ENCODE measurements at places on chromosomes 7 and 10.
A peak's percentile ranks its signal among the peaks of the same experiment; 100 is the strongest.

GRCh38 chr10:65355141-65355680 is 1570.6 kb upstream of the LRRTM3 start:
- DNase-seq = no peak

DNA sequence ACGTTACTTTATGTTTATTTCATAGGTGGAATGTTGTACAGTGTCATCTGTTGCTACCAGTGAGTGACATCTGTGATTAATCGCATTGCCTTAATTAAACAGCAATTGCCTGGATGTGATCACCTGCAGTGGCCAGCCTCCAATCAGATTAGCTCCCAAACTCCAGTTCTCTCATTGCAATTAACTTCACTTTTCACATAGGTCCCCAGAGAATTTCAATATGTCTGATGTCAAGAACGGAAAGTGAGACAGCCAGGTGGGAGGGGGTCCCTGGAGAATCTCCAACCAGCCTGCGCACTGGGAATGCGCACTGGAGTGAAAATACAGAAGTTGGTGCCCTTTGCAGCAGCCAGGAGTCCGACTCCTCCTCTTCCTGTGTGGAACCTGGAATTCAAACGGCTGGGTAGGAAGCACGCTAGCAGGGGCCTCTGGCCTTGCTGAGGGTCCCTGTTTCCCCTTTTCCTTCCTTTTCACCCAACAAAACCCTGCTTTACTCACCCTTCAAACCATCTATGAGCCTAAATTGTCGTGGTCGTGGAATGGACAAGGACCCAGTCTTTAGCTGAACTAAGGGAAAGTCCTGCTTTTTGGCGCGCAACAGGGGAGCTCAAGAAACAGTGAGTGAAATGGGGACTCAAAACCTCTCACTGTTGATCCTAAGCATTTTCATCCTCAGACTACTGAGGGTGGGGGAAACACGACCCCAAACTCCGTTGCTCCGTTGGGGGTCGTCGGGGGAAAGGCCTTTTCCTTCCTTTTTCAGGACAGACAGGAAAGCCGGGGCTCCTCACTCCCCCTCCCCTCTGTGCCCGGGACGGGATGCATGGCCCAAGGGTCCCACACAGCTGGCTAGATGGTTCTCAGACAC is 1355.5 kb upstream of the LRRTM3 start:
- DNase-seq = peak; percentile 8

DNA sequence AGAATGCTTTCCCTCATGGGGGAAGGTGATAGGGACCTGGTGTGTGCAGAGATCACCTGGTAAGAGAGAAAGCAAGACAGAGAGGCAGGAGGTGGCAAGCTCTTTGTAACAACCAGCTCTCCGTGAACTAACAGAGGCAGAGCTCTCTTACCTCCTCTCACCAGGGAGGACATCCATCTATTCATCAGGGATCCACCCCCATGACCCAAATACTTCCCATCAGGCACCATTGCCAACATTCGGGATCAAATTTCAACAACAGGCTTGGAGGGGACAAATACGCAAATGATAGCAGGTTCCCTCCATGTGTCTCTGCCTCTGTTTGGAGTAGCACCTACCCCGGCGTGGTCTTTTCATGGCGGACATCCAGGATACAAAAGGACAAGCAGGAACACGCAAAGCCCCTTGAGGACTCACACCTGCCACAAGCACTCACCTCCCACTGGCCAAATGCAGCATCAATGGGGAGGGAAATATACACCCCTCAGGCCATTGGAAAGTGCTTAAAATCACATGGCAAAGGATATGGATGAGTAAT is 431.2 kb upstream of the AUTS2 start:
- DNase-seq = peak; percentile 95

GRCh38 chr10:1870491-1870890 is 133.2 kb upstream of the ADARB2 start:
- DNase-seq = no peak

GRCh38 chr7:5420067-5420880 is 3.4 kb downstream of the TNRC18 start:
- DNase-seq = no peak

GRCh38 chr7:157813053-157813452 is 476.2 kb downstream of the DNAJB6 start:
- no peak for DNase-seq

GRCh38 chr10:104925232-104925851 is 284.3 kb downstream of the SORCS3 start:
- peak; percentile 27 for DNase-seq

DNA sequence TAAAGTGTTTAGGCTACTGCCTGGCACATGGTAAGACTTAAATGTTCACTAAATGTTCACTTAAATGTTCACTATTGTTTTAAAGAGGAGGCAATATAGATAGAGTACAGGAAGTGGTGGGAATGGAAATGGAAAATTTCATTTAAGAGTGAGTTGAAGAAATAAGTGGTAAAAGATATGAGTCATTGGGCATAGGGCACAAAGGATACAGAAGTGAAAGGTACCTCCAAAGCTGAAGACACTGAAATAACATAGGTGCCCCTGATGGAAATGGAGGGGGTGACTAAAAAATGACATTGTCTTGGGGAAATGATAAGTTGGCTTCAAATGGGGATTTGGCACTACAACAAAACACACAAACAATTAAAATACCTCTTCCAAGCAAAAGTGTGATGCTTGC is 5.2 kb upstream of the FRA10AC1 start:
- DNase-seq = no peak

DNA sequence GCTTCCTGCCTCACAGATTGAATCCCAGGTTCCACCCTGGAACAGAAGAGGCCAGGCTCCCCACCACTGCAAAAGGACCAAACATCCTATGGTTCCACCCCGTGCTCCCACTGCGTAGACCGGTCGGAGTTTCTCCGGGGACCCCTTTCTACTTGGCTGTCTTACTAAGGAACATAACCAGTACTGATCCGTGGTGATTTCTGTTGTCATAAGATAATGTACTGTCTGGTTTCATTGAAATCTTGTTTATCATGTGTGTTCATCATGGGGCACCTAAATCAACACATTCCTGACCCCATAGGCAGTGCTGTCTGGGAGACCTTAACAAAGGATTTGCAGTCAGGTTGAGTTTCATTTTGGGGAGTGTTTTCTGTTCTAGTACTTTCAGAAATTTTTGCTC is 104.5 kb downstream of the CHN2 start:
- DNase-seq = no peak

GRCh38 chr10:127977357-127978009 is 70.6 kb downstream of the PTPRE start:
- DNase-seq = no peak

DNA sequence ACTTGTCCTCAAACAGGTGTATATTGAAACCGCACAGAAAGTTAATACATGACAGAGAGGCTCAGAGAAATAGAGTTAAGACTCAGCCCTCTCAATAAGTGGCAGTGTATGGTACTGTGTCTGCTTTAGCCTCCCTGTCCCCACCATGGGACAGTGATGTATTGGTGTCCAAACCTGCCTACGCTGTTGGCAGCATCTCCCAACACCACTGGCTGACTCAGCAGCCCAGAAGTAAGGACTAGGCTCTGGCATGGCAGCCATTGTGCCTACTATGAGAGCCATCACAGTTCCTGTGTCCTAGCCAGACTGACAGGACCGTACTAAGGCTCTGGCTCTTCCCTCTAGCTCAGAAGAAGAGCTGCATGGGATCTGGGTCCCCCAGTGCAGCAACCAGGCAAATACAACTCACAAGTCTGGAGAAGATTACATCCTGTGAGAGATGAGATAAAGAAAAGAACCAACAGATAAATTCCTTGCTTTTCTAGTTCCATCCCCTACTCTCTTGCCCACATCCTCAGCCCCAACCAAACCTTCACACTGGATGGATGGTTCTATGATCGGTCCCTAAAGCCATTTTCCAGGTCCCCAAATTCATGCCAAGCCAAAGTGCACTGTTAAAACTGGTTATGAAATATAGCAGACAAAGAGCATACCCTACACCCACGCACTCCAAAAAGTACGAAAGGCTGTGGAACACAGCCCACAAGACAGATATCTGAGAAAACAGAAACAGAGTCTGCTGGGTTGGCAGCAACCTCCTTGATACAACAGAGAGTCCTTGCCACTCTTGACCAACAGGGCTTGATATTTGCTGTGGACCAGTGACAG is 44.1 kb upstream of the DMTF1 start:
- DNase-seq = no peak

GRCh38 chr10:116045366-116046356 is 227.3 kb downstream of the GFRA1 start:
- DNase-seq = no peak

DNA sequence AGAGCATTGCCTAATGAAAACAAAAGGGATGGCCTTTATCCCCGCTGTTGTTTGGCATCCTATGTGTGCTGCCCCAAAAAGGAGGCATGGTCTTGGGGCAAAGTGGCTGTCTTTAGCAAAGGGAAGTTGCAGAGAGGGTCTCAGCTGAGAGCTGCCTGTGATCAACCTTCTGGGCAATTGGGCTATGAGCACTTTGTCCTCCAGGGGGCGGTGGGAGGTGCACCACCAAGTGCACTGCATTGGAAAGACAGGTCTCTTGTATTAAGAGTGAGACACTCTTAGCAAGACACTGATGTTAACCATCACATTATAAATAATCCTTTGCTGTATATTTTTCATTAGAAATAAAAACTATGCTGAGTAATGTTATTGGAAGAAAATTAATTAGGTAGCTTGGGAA is 314.8 kb downstream of the POM121L12 start:
- DNase-seq = peak; percentile 1

- DNase-seq = no peak
These were observed 29.1 kb upstream of the EPC1 start for GRCh38 chr10:32376097-32376496.

- DNase-seq = no peak
These were observed 184.9 kb downstream of the PTEN start for GRCh38 chr10:88048312-88048711.

DNA sequence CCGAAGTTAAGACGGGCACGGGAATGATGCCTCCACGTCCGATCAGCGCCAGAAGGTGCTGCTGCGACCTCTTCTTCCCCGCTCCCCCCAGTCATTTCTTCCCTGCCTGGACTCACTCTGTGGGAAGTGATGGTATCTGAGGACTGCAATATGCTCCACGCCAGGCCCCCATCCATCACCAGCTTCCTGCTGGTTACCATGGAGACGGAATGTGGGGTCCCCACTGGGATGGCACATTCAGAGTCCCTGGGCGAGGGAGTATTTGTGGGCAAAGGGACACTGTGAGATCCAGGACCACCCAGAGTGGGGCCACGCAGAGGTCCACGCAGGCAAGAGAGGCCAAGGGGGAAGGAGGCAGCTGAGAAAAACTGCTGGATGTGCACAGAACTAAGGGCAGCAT is 39.7 kb downstream of the CARD11 start:
- no peak for DNase-seq

- DNase-seq = no peak
These were observed 79.5 kb upstream of the PRSS58 start for GRCh38 chr7:142337054-142338001.

DNA sequence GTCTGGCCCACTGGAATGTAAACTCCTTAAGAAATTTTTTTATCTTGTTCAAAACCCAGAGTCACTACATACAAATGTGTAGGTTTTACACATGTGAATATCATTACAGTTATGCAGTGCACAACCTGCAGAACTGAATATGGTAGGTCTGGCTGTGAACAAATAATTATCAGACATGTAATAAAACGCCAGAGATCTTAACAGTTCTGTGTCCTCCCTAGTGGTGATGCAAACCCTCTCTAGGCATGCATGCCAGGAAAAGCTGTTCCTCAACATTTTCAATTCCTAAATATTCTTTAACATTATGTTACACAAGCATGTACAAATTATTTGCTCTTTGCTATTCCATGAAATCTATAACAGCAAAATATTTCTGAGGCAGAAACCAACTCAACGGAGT is 124.6 kb downstream of the IMMP2L start:
- no peak for DNase-seq

- no peak for DNase-seq
These were observed 11.0 kb downstream of the TBC1D12 start for GRCh38 chr10:94413361-94413760.

DNA sequence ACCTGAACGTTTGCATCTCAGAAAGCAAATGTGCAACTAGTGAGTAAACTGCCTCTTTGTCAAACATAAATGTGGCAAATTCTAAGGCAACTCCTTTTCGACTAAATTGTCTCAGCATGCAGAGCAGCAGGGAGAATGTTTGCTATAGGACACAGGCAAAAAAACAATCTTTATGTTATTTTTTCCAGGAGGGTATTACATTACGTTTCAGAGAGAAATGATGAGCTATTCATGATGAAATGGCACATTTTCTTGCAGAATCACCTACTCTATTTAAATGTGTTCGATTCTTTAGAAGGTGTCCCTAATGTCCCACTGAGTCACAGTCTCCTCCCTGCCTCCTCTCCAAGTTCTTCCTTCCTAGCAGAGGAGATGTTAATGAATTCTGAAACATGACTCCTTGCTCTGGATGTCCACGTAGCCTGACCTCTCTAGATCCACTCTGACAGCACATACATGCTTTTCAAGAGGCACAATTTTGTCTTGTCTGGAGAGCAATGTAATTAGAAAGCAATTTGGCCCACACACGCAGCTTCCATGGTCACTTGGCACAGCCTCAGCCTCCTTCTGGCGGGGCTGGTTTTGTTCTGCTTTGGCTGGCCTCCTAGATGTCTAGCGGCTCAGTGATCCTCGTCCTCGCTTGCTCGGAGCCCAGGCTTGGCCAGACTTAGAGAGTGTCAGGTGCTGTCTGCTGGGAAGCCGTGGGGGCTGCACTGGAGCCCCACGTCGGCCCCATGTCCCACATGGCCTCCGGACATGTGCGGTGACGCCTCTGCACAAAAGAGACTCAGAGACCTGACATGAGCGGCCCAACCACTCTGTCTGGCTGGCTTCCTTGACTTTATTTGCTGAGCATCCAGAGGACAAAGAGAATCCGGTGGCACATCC is 125.7 kb upstream of the ZNF438 start:
- peak; percentile 44 for DNase-seq

DNA sequence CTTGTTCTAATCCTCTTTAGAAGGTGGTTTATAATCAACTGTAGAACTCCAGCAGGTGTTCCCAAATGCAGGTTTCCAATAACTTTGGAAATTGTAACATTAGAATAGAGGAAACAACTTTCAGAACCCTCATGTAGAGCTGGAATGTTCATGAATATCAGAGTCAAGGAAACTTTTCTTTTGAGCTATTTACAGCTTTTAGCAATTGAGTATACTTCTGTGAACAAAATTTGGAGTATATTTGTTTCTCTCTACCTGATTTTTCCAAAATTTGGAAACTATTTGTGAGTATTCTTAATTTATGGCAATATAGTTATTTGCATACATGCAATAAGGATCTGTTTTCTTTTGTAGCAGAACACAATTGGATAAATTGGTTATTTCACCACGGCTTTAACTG is 2.8 kb upstream of the CFAP43 start:
- DNase-seq = no peak

DNA sequence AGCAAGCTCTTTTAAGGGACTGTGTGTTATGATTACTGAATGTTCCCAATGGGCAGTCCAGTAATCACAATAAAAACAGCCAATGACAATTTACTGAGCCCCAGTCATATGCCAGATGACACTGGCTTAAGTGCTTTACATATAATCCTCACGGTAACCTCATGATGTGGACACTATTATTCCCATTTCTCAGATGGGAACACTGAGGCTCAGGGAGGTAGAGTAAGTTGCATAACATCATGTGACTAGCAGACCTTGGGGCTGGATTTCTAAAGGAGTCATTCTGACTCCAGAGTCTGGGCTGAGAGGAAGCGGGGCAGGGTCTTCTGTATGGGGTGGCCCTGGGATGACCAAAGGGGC is 7.6 kb upstream of the RBM20 start:
- no peak for DNase-seq
